ENCODE measurements at places on chromosomes 5 and 9.

DNA sequence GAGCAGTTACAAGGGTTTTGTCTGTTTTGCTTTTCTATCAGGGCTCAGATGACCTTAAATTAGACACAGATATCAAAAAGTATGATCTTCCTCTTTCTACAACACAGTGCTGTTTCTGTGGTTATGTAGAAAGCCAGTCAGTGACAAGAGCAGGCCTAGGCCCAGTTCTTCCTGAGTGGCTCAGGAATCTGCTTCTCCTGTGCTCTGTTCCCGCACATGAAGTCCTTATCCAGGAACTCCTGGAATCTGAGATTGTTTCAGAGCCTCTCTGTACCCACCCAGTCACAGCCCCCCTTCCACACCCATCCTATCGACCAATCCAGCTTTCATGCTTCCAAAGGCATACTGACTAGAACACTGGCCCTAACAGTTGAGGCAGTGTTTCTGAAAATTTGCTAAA lies 40.4 kb upstream of the SMU1 start:
- no peak for DNase-seq

- no peak for DNase-seq
Observed at GRCh38 chr5:15796557-15796956, 296.6 kb downstream of the FBXL7 start.

- no peak for DNase-seq
Observed at GRCh38 chr5:169906745-169907649, 73.3 kb downstream of the INSYN2B start.

DNA sequence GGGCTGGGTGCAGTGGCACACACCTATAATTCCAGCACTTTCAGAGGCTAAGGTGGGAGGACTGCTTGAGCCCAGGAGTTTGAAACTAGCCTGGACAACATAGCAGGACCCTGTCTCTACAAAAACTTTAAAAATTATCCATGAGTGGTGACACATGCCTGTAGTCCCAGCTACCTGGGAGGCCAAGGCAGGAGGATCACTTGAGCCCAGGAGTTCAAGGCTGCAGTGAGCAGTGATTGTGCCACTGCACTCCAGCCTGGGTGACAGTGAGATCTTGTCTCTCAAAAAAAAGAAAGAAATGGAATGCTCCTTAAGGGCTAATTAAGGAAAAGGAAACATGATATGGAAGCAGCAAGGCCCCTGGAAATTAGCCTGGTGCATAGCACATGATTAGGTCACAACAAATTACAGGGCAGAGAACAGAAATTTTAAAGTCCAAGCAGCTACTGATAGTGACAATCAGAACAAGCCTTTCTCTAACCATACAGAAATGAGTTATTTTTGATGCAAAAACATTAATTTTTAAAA lies 19.5 kb downstream of the ANKH start:
- DNase-seq: no peak

GRCh38 chr5:117488976-117489500 lies 914.4 kb upstream of the SEMA6A start:
- DNase-seq: no peak

GRCh38 chr5:35136386-35136785 lies 88.6 kb upstream of the AGXT2 start:
- DNase-seq: peak; percentile 80

- no peak for DNase-seq
Observed at GRCh38 chr5:67793418-67793817, 422.1 kb upstream of the PIK3R1 start.

DNA sequence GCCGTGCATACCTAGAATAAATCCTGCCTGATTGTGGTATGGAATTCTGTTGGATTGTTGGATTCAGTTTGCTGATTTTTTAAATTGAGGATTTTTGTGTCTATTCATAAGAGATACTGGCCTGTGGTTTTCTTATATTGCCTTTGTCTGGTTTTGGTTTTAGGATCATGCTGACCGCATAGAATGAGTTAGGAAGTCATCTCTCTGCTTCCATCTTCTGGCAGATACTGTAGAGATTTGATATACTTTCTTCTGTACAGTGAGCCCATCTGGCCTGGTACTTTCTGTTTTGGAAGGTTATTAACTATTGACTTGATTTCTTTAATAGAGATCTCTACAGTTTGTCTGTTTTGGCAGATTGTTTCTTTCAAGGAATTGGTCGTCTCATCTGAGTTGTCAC lies 14.7 kb downstream of the CEP72 start:
- DNase-seq: no peak

DNA sequence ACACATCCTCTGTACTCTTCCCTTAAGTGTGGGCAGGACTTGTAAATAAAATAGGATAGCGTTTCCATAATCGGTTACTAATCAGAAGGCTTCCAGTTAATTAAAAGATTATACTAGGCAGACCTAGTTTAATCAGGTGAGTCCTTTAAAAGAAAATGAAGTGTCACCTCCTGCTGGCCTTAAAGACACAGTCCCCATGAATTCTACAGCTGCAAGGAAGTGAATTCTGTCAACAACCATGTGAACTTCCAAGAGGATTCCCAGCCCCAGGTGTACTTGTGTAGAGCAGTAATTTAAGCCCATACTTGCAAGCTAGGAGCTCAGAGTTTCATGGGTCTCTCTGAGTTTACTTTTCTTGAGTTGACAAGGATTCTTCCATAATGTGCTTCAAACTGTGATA lies 918.3 kb downstream of the DTWD2 start:
- no peak for DNase-seq

DNA sequence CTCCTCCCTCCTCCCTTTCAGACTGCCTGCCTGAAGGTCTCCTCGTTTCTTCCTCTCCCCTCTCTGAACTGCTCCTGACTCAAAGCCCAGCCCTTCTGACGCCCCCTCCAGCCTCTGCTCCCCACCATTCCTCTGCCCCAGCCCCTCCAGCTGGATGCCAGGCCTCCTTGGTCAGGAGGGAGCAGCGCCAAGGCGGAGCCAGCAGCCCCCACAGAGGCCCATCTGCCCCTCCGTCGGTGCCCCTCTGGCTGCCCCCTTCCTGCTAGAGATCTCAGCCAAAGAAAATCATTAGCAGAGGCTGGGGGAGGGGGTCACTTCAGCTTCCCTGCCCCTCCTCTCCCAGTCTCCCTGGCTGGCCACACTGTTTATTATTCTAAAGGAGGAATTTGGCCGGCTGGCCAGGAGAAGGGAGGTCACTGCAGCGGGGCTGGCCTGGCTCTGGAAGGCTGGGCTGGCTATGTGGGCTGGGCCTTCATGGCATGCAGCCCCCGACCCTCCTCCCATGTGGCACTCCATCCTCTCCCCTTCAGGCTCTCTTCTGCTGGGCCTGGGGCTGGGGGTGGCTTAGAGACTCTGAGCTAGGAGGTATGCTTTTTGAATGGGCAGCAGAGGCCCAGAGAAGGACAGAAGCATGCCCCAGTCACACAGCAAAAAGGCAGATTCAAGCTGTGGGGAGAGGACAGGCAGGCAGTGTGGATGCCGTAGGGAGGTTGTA lies 16.9 kb downstream of the PDGFRB start:
- peak; percentile 97 for DNase-seq

DNA sequence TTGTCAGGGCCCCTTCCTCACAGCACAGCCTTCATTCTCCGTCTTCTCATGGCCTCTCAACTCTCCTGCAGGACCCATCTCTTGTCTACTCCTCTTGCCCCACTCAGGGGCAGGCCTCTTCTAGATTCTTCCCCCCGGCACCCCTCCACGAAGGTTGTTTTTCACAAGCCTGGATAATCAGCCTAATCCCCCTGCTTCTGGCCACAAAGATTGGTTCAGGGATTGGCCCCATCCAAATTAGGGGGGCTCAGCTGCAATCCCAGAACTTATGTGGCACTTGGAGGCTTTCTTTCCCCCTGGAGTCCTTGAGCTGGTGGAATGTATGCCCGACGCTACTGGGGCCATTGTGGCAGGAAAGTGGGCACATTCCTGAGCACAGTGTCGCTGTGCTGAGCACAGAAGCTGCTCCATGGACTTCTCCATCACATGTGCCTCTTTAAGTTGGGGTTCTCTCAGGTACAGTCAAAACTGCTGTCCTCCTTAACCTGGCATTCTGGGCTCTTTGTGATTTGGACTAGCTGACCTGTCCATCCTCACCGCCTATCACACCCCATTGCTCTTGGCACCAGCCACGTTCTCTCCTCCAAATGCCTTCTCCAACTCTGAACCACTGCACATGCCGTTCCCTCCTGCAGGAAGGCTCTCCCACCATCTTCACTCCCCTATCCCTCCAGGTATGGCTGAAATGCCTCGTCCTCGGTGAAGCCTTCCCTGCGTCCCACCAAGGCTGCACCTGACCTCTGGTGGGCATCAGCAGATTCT lies 66.8 kb upstream of the RNF130 start:
- DNase-seq: no peak

DNA sequence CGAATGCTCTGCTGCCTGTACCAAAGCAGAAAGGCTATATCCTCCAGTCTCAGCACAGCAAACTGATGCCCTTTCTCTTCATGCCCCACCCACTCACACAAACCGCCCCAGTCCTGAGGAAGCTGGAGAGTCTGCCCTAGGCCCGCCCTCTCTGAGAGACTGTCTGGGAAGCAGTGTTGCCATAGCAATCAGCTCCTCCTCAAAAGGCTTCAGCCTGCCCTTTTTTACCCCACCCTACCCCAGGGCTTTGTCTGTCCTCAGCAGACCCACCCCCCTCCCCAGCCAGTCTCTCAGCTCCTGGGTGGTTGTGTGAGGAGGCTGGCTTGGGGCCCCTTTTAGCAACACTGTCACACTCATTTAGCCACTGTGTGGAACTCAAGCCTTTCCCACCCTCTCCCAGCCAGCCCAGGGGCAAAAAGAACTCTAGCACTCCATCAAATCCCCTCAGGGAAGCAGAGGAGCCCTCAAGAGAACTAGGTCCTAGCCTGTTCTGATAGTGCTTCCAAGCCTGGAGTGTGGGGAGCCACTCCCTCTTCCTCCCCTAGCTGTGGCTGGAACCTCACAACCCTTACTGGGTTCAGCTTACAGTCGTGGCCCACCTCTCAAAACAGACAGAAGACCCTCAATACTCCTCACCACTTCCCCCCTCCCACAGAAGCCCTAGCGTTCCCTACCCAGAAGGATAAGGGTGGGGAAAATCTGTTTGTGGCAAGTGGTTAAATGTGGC lies 1.4 kb downstream of the ATOSB start:
- DNase-seq: peak; percentile 97

DNA sequence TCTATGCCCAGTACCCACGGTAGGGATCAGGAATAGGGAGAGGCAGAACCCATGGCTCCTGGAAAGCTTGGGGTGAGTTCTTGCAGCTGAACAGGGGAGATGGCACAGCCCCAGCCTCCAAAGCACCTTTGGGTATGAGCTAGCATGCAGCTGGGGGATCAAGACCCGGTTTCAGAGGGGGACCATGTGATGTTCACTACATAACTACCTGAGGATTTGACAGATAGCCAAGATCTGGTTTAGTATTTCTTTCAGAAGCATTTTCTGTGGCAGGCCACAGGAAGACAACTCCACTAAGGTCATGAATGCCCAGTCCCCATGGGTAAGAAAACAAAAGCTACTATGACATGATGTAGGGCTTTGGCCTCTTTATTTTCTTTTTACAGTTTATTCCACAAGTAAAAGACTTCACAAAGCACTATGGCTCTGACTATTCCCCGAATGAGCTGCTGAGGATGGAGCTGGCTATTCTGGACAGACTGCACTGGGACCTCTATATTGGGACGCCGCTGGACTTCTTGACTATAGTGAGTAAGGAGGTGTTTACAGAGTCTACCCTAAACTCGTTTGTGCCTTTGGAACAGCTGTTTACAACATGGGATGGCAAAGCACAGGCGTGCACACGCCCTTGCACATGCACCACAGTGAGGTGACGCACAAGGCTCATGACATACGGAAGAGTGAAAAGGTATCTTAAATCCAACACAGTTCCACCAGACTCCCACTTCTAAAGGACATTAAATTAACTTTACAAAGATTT lies 3.4 kb downstream of the CCNI2 start:
- DNase-seq: no peak

DNA sequence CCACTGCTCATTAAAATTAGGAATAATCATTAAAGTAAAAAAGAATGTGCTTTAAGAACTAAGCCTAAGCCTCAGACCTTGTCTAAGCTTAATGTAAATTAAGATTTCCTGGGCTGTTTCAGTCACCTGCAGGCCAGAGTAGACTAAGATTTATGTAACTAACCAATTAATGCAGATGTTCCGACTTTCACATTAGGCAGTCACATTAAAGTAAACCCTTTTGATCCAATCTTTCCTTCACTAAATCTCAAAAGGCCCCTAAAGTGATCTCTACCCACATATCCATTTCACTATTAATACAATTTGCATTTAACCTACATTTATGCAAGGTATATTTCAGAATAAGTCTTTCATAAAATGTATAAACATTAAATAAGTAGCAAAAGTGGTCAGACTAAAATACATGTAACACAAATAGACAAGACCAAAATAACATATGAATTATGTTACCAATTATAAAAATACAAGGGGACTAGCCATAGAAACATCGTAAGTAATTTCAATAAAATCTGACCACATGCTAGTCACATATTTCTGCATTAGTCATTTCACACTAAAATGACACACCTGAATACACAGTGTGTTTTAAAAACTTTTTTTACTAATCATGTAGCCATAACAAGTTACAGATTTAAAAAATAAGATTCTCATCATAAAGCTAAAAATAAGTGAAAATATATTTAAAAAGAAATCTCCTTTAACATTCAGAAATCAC lies 7.7 kb downstream of the NR3C1 start:
- peak; percentile 27 for DNase-seq

- no peak for DNase-seq
Observed at GRCh38 chr9:89751079-89751825, 146.4 kb downstream of the GADD45G start.

GRCh38 chr9:18366184-18366583 lies 107.8 kb upstream of the ADAMTSL1 start:
- no peak for DNase-seq

DNA sequence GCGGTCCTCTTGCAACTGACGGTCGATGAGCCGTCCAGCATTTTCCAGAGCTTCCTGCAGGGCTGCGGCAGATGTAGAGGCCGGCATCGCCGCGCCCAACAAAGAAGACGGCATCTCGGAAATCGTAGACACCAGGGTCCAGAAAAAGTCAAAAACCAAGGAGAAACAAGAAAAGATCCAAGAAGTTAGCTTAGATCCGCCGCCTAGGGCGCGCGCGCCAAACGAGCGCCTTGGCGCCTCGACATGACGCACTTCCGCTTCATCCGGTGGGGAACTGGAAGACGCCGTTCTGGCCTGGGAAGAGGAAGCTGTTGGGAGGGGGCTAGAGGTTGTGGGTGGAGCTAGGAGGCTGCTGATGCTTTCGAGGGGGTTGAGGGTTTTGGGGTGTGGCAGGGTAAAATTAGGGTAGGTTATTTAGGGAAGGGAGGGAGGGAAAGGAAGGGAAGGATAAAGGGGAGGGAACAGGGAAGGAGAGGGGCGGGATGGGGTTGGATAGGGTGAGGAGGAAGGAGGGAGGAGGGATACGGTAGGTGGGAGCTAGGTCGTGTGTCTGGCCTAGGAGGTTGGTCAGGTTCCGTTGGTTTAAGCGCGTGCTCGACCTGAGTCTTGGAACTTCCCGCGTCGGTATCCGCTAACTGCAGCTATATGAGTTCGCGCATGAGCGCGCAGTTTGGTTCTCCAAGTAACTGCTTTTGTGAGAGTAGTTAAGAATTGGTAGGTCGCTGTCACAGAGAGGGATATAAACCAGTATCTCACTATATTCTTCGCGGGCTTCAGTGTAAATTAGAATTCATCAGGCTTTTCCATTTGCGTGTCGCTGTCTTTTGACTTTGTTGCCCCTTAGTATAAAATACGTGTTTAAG lies at the start of gene NUP155:
NUP155 (minus strand) TSS at position 243 of the 863 bp plus-strand sequence; CDS start at position 114, 129 bp downstream.
- peak; percentile 97 for DNase-seq

GRCh38 chr5:164722702-164723101 lies 1217.3 kb downstream of the MAT2B start:
- DNase-seq: no peak

- DNase-seq: peak; percentile 34
Observed at GRCh38 chr5:147216552-147217154, 18.2 kb upstream of the STK32A start.
